ENCODE measurements at places on chromosomes 11 and 22.

DNA sequence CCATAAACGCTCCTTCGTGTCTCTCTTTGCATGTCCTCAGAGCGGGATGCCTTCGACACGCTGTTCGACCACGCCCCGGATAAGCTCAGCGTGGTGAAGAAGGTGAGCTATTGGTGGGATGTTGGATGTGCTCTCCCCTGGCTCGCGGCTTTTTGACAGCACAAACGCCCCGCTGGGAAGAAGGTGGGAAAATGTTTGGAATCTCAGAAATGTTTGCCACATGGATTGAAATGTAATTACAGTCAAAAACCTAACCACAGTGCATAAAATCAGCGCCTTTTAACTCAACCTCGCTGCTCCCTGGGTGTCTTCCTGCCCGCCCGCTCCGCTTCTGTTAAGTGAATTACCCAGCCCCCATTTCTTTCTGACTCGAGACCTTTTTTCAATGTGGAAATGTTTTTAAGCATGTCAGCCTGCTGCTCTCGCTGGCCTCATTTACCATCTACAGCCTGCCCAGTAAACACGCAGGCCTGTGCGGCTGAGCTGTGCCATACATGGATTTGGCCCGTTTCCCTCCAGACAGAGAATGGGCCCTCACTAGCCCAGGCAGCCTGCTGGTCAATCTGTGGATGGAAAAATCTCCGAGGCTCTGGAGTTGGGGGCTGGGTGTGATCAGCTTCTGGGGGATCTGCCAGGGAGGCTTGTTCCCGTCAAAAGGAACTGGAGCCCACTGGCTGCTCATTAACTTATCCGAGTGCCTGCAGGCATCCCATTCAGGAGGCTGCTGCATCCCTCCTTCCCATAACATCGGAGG lies 32.7 kb upstream of the PARVG start:
- DNase-seq, result no peak

DNA sequence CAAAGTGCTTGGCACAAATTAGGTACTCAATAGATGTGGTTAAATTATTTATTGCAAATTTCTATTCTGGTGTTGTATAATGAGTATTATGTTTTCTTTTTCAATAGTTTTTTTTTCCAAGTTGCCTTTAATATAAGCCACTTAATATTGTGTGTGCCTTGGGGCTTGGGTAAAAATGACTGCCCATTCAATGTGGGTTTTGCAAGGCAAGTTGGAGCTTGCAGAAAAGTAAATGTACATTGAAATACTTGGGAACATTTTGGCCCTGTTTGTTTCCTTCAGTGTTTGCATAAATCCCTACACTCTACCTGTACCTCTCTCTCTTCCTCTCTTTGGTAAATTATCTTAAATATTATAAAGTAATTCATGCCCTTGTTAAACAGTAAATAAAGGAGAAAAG lies 2.1 kb upstream of the CCDC81 start:
- DNase-seq, result no peak

DNA sequence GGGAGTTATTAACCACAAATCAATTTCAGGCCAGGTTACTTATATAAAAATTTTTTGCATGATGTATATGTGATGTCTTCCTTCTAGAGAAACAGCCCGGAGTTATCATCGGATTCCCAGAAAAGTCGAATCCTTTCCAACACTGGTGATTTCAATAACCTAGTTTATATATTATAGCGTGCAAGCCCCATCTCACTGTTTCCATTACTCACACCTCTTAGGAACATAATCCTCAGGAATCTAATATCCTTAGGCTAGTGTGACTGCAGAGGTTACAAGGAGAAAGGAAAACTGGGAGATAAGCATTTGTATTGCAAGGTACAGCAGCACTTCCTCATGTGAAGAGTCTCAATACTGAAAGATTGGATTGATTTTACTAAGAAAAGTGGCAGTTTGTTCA lies 20.3 kb downstream of the ARHGAP20 start:
- DNase-seq, result no peak

DNA sequence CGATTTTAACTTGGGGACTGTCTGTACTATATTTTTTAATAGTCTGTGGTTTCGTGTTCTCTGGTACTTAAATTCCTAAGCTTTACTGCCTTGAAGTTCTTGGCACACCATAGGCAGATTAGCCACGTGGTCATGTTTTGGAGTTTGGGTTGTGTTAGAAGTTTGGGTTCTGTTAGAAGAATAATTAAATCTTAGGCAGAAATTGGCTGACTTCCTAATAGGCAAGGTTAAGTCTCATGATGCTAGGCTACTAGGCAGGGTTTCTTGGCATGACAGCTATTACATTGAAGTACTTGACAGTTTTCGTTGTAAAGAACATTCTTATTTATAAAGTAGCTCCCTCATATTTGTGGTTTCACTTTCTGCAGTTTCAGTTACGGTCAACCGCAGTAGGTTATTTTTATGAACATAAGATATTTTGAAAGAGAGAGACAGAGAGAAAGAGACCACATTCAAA lies 30.0 kb upstream of the MMP7 start:
- DNase-seq, result no peak

- no peak for DNase-seq
Observed at GRCh38 chr11:76074148-76075095, 131.9 kb downstream of the WNT11 start.

- DNase-seq, result no peak
Observed at GRCh38 chr22:35065796-35066218, at the start of gene ISX. TSS of gene ISX (plus strand) at chr22:35066158. CDS start at chr22:35067088, 930 bp downstream.

- DNase-seq, result no peak
Observed at GRCh38 chr22:46390652-46391301, 55.3 kb downstream of the TRMU start.

GRCh38 chr11:10072142-10072541 lies 221.9 kb downstream of the SBF2 start:
- no peak for DNase-seq

GRCh38 chr22:40414838-40415505 lies 44.6 kb downstream of the SGSM3 start:
- no peak for DNase-seq

Data from cerebellar nuclear complex (tissue), 1 donor.